ENCODE measurements at places on chromosomes 7 and 10.

DNA sequence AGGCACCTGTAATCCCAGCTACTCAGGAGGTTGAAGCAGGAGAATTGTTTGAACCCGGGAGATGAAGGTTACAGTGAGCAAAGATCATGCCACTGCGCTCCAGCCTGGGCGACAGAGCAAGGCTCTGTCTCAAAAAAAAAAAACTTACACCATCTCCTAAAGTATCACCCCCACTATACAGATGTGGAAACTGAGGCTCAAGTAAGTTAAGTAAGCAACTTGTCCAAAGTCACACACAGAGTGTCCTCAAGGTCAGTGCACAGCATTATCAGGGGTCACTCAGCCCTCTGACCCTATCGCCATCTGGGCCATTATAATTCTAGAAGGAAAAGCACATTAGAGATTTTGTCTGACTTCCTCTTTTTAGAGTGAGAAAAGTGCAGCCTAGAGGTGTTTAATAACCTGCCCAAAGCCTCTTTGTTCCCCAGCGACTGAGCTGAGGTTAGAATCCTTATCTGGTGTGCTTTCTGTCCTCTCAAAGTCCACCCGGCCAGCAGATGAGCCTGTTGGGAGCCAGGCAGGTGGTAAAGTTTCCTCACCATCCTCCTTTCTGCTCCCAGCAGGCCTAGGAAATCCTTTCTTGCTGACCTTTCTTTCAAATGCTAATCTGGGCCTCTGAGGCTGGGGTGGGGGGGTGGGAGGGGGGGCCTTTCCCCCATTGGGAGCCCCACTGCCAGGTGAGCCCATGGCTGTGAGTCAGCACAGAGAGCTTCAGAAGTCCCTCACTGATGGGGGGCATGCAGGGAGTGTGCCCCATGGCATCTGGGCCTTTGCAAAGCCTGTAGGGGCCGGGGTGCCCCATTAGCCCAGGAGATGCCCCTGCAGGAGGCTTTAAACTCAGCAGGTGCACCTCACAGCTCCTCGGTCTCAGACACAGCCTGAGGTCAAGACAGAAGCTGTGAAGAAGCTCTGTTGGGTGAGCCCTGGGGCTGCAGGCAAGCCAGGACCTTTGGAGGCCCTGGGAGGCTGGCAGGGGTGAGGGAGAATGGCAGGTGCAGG lies 12.0 kb upstream of the KCNMA1 start:
- DNase-seq = no peak

- no peak for DNase-seq
Observed at GRCh38 chr7:115359955-115360354, 438.1 kb downstream of the MDFIC start.

GRCh38 chr7:40015790-40016296 lies 65.8 kb downstream of the CDK13 start:
- DNase-seq = no peak

- DNase-seq = no peak
Observed at GRCh38 chr10:86345859-86346798, 20.5 kb downstream of the GRID1 start.

GRCh38 chr10:124086787-124087671 lies 6.4 kb downstream of the CHST15 start:
- DNase-seq = no peak

DNA sequence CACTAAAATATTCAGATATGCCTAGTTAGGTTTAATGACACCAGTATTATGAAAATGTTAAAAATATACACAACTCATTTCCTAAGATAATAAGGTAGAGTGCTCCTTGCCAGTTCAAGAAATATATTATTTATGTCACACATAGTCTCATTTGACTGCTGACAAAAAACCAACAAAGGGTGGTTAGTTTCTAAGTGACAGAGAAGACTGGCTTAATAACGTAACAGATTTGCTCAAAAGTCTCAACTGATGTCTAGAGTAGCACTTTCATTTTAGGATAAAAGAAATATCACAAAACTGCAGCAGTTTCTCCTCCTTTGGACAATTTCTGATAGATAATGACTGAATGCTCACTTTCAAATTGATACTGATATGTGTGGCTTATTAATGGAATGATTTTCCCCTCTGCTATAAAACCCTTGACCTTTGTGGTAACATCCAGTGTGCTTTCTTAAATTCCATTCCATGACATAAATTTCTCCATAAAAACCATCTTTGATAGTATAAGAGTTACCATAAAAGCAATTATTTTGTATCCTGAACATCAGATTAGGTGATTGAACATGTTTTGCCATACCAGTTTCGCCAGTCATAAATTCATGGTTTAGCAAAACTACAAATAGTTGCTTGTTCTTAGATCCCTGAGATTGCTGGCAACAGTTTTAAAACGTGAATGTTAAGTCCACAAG lies 94.2 kb downstream of the NRBF2 start:
- no peak for DNase-seq

DNA sequence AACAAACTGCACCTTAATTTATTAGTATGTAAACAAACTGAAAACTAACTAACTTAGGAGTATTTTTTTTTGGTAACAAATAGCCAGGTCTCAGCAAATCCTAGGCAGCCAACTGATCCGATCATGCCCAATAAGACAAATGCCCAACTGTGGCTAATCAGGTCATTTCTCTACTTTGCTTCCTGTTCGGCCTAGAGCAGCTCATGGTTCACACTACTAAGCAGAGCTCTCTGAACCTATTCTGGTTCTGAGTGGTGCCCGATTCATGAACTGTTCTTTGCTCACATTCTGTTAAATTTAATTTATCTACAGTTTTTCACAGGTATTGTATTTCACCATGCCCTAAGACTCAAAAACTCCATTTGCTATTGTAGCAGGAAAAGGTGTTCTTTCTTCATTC lies 55.1 kb downstream of the CCDC3 start:
- no peak for DNase-seq

GRCh38 chr10:128337860-128338378 lies 211.7 kb upstream of the MKI67 start:
- no peak for DNase-seq

DNA sequence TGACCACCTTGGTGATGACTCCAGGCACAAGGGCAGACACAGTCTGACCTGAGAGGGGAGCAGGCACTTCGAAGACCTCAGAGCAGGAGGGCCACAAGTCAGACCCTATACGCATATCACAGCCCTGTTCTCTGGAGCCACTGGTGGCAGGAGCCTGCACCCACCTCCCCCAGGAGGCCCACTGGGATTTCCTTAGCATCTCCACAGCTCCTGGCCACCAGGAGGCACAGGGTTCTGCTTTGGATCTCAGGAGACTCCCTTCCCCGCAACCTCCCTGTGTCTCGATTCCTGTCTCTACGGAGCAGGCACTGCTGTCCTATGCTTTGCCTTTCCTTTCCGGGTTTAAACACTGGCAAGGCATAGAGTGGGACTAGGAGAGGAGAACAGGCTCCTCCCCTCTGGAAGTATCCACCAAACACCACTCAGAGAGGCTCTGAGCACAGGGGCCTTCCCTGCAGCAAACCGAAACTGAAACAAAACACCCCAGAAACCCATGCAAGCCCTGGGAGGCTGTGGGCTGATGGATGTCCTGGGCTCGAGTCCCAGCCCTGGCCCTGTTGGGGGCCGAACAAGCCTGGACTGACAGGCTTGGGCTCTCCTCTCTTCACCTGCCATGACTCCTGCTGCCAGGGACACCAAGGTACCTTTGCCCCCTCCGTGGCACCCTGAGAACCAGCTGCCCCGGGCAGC lies 166.3 kb downstream of the NEURL1 start:
- DNase-seq = no peak

GRCh38 chr7:117127585-117128168 lies 174.4 kb downstream of the ST7 start:
- no peak for DNase-seq

GRCh38 chr10:114681542-114681941 lies 23.5 kb upstream of the ABLIM1 start:
- no peak for DNase-seq

DNA sequence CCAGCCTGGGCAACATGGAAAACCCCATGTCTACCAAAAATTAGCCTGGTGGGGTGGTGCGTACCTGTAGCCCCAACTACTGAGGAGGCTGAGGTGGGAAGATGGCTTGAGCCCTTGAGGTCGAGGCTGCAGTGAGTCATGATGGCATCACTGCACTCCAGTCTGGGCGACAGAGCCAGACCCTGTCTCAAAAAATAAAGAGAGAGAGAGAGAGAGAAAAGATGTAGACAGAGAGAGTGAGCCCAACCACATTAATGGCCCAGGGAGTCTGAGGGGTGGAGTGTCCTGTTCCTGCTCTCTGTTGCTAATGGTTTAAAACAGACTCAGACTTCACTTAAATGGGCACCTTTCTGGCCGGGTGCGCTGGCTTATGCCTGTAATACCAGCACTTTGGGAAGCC lies 455.7 kb upstream of the GALNT17 start:
- DNase-seq = no peak

- no peak for DNase-seq
Observed at GRCh38 chr10:65518379-65518778, 1407.5 kb upstream of the LRRTM3 start.

GRCh38 chr10:22681783-22682183 lies 32.6 kb downstream of the PIP4K2A start:
- DNase-seq = no peak

GRCh38 chr10:43814663-43815062 lies 166.0 kb upstream of the ZNF32 start:
- DNase-seq = no peak

- no peak for DNase-seq
Observed at GRCh38 chr7:88912852-88913251, 117.3 kb upstream of the TEX47 start.

- DNase-seq = peak; percentile 80
Observed at GRCh38 chr7:1473864-1474512, 14.7 kb upstream of the MICALL2 start.

- DNase-seq = peak; percentile 51
Observed at GRCh38 chr7:137656227-137656849, 190.4 kb downstream of the DGKI start.

DNA sequence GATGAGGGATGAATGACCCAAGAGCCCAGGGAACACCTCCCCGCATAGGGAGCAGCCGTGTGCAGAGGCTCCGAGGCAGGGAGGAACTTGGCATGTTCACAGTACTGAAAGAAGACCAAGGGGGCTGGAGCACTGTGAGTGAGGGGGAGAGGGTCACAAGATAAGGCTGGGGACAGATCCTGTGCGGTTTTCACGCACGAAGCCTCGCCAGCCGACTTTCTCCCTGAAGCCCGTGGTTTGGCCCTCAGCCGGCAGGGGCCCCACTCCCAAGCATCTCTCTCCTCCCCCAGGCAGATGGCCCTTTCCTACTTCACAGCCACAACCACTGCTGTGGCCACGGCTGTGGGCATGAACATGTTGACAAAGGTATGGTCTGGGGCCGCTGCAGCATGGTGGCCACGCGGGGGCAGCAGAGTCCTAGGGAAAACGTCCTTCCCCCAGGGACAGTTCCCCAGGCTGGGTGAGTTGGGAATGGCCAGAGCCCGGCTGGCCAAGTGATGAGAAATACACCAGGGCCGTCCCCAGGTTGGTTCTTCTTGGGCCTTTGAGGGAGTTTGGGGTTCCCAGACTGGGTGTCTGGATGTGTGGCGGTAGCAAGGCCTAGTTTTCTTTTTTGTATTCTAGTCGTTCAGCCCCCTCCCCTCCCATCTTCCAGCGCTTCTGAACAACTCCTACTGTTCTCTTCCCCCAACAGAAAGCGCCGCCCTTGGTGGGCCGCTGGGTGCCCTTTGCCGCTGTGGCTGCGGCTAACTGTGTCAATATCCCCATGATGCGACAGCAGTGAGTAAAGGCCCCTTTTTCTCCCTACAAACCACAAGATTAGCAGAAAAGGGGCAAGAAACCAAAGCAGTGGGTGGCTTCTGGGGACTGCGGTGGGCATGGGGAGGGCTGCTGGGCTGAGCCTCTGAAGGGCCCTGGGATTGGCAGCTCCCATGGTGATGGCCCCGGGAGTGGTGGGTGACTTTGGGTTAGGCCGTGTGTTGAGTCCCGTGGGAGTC lies 14.4 kb upstream of the WBP1L start:
- peak; percentile 38 for DNase-seq

- DNase-seq = no peak
Observed at GRCh38 chr7:38070718-38071117, 107.3 kb upstream of the STARD3NL start.

GRCh38 chr10:61160253-61160652 lies 216.3 kb upstream of the RHOBTB1 start:
- DNase-seq = no peak

DNA sequence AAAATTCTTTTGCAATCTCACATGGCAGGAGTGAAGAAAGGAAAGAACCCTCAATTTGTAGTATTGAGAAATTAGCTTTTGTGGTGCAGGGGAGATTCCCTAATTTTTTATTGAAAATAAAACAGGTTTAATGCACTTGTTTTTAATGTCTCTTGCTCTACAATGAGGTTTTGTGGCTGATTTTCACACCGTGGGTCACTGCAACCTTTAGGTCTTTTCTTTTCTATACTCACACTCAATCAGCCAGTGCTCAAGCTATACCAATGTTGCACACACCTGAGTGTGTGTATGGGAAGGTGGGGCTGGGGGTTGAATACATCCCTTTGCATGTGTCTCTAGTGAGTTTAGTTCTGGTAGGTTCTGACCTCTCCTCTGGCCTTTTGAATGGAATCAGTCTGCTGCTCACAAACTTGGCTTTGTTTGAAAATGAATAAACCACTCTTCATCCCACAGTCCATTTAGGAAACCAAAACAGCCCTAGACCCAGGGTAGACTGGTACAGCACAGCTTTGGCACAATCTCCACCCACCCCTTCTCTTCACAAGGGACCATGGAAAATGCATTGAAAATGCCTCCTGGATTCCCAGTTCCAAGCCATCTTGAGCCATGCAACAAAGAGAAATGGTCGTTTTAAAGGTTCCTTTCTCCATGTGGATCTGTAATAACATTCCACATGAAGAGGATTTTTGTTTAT lies 411.5 kb downstream of the SFMBT2 start:
- DNase-seq = no peak

GRCh38 chr7:83519240-83519639 lies 129.7 kb downstream of the SEMA3E start:
- no peak for DNase-seq

GRCh38 chr10:2020836-2021235 lies 283.5 kb upstream of the ADARB2 start:
- no peak for DNase-seq

DNA sequence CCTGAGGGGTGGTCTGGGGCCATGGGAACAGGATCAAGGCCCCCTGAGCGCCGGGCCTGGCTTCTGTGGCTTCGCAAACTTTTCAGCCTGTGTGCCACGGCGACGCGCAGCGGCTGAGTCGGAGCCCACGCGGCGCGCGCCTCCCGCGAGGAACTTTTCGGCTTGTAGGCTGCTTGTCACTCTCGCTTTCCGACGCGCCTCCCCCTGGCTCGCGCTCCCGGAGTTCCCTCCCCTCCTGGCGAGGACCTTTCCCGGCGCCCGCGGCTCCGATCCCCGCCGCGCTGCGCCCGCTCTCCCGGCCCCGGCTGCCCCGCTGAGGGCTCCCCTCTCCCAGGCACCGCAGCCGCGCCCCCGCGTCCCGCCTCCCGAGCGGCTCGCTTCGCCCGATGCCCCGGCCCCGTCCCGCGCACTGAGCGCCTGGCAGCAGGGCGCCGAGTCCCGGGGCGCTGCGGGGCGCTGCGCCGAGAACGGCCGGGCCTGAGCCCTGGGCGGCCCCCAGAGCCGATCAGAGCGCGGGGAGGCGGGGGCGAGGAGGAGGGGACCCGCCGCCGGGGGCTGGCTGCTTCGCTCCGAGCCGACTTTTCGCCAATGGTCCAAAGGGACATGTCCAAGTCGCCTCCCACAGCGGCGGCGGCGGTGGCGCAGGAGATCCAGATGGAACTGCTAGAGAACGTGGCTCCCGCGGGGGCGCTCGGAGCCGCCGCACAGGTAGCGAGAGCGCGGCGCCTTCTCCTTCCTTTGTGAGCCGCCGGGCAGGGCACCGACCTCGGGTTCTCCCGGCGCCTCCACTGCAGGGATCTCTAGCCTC lies at the start of gene CACNB2:
Gene CACNB2 (plus strand): TSS at position 276 of the 808 bp plus-strand sequence.
- no peak for DNase-seq

All from stimulated activated CD8-positive, alpha-beta memory T cell treated with anti-CD3 and anti-CD28 coated beads, Interleukin-7, amount 100 ng/mL, for 24 hours (primary cell).